ENCODE measurements at places on chromosomes 5 and 9.

- DNase-seq = no peak
Measured at GRCh38 chr9:137318602-137319001, 16.5 kb upstream of the NRARP start.

GRCh38 chr5:108418197-108418596 is 36.3 kb upstream of the FBXL17 start:
- DNase-seq = no peak

DNA sequence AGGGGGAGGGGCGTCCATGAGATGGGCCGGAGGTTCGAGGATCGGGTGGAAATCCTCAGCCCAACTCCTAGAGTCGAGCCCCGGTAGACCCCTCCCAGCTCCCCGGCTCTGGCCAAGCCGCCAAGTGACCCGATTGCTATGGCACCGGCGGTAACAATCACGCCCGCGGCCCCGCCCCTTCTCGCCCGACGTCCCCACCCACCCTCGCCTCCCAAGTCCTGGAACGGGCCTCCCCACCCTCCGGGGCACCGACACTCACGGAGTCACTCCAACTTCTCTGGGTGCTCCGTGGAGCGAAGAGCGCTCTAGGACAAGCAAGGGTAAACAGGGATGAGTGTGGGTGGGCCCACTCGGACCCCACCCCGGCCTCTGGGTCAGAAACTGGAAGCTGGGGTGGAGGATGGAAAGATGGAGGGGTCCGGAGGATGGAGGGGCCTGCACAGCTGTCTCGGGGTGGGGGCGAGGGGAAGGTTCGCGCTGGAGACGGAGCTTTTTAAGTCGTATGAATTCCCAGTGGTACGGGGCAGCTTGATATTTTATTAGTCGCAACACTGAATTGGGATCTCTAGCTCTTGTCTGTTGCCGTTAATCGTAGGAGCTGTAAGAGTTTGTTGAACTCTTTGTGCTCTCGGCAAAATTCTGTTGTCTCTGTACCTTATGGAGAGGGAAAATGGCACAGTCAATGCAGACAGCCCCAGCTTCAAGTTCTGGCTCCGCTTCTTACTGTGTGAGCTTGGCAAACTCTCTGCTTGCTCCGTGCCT is at the start of gene SPACA9:
Gene SPACA9, plus strand, starts transcription at position 204 of the 762 bp plus-strand sequence. CDS start 5,050 bp downstream, outside the sequence.
- peak; percentile 34 for DNase-seq

- DNase-seq = no peak
Measured at GRCh38 chr9:134321946-134322741, 4.1 kb upstream of the RXRA start.

- DNase-seq = no peak
Measured at GRCh38 chr9:15977438-15977837, 424.6 kb downstream of the CCDC171 start.

- no peak for DNase-seq
Measured at GRCh38 chr9:77922591-77922990, 109.0 kb downstream of the GNAQ start.

GRCh38 chr5:132841305-132841704 is 10.9 kb upstream of the SHROOM1 start:
- DNase-seq = no peak

DNA sequence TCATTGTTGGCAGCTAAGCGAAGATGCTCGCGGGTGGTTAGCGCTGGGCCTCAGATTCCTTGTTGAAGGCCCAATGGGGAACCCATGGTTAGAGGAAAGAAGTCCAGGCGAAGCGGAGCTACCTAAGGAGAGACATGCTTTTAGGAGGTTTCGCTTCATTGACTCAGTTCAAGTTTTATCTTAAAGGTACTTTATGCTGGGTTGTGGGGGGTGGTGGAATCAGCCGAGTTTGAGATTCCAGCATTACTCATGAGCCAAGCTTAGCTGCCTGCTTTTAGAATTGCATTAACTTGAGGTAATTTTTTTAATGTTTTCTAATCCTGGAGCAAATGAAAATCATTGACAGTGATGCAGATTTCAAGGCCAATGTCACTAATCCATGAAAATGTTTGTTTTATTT is 16.1 kb downstream of the MEGF10 start:
- DNase-seq = no peak

DNA sequence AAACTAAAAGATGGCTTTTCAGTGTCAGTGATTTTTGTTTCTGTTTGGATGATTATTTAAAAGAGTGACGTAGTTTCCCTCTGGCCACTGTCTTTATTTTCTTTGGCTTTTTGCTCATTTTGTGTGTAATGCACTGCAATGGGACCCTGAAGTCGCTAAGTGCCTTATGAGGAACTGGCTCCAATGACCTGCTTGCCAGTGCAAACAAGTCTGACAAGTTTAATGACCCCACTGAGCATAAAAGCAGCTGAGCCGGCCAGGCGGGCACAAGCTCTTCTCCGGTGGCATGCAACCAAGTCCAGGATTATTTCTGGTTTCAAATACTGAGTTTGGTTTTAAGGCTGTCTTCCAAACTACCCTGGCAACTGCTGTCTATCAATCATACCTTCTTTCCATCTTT is 15.6 kb upstream of the GNA14 start:
- no peak for DNase-seq

DNA sequence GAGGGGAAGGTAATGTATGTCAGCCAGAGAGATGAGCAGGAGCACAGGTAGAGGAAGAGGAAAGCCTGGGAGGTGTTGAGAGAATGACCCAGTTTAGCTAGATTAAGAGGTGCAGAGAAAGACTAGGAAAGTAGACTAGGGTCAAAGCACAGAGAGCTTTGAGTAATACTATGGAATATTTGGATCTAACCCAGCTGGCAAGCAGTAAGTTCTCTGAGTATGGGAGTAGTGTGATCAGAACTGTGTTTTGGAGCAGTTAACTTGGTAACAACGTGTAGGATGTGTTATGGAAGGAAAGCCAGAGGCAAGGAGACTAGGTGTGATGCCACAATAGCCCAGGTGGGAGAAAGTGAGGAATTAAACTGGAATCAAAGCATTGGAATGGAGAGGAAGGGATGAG is 84.9 kb upstream of the PTGER4 start:
- DNase-seq = no peak

DNA sequence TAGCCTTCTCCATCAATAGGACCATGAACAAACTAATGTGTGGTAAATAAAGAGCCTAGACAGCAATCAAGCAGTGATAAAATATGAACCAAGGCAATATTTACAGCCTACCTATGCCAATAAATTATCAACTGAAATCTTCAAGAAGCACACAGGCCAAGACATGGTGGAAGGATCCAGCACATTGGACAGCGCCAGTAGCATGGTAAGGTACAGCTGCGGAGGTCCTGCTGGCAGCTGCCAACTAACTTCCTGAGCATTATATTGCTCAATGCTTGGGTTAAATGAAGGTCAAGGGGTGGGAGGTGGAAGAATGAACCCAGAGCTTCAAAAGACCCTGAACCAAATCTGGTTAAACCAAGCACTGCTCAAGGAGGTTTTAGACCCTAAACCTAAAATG is 16.5 kb upstream of the SPDL1 start:
- DNase-seq = no peak

DNA sequence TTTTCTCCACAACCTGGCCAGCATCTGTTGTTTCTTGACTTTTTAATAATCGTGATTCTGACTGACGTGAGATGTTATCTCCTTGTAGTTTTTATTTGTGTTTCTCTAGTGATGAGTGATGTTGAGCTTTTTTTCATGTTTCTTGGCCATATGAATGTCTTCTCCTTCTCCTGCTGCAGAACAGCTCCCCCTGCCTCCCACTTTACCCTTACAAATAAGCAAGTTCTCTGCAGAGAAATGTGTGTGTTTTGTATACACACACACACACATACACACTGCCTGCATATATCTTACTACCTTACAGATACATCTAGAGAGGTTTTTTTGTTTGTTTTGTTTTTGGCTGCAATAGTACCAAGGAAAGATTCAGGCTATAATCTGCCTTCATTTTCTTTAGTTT is 88.7 kb upstream of the PHF24 start:
- no peak for DNase-seq

DNA sequence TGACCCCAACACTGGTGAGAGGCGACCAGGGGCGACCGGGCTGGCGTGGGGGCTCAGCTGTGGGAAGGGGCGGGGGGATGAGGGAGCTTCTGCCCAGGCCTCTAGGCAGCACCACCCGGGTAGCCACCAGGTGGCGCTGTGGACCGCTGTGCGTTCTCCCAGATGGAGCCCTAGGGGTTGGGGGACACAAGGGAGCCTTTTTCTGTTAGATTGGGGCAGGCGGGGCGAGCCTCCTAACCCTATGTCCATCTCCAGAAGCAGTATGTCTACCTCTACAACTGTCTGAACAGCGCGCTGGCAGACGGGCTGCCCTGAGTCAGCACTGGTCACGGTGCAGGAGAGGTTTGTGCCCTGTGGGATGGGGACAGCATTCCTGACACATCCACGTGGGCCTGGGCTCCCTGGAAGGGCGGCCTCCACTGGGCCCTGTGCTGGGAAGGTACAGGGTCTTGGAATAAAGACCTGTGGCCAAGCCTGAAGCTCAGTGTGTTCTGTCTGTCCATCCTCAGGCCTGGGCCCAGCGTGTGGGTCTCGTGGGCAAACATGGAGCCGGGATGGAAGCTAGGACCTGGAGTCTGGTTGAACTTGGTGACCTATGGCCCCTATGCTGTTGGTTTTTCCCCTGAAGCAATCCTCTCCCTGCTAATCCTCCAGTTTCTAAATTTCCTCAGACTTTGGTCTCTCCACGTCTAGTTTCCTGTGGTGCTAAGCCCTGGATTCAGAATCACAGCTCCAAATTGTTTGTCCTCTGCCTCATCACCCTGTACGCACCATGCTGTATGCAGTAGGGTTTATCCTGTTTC is 23.1 kb upstream of the SPTLC1 start:
- peak; percentile 86 for DNase-seq

DNA sequence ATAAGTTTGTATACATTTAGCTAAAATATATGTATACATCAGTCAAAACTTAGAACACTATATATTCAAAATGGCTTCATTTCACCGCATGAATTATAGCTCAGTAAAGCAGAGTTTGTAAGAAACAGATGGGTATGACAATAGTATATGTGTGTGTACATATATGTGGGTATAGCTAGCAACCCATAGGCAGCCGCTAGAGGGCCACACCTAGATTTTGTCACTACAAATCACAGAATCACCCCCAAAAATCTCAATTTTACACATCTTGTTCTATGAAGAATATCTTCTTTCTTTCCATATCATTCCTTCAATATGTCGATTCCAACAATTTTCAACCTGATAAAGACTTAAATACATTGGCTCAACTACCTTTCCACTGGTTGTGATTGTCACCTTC is 357.8 kb upstream of the CCNG1 start:
- DNase-seq = no peak

GRCh38 chr5:96384353-96384752 is 48.7 kb downstream of the PCSK1 start:
- no peak for DNase-seq

DNA sequence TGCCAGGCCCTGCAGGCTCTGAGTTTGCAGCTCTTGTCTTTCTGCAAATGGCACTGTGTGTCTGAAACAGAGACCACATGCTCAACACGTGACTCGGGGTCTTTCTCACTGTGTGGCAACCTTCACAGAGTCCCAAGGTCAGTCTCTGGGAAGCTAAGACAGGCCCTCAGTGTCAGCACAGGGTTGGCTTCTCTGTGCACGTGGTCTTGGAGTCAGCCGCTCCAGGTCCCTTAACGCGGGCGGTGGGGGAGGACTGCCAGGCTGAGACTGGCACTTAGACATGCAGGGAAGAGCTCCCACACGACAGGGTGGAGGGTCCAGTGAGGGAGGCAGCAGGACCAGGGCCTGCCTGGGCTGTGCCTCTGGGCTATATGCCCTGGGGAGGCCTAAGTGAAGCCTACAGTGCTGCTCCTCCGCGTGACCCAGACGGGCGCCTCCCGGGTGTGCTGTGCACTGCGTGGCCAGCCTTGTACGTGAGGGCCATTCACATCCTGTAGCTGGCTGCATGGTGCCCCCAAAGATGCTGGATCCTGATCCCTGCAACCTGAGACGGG is 76.8 kb downstream of the ADAMTS2 start:
- DNase-seq = peak; percentile 10

GRCh38 chr9:114141553-114142402 is 13.6 kb upstream of the COL27A1 start:
- DNase-seq = no peak

DNA sequence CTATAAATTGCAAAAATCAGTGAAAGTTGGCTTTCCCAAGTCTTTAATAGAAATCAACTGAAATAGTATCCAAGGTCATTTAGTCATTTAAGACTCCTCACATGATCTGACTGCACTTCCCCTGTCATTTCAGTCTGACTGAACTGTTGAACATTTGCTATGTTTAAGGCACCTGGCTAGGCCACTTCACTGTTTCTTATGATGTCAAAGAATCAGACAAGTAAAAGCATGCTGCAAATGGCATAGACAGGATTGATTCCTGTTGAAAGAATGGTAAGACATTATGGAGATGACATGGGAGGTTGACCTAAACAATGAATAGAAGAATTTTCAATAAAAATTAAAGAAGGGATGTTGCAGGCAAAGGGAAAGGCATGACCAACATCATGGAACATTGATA is 502.1 kb downstream of the NFIB start:
- DNase-seq = no peak

GRCh38 chr5:148290271-148291195 is 21.7 kb upstream of the SPINK7 start:
- DNase-seq = no peak

DNA sequence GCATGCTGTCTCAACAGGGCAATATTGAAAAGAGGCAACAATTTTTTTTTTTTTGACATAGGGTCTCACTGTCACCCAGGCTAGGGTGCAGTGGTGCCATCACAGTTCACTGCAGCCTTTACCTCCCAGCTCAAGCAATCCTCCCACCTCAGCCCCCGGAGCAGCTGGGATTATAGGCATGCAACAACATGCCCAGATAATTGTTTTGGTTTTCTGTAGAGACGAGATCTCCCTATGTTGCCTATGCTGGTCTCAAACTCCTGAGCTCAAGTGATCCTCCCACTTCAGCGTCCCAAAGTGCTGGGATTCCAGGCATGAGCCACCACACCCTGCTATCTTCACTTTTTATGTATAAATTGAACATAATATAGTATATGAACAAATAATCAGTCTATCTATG is 47.6 kb downstream of the PRELID2 start:
- DNase-seq = no peak

DNA sequence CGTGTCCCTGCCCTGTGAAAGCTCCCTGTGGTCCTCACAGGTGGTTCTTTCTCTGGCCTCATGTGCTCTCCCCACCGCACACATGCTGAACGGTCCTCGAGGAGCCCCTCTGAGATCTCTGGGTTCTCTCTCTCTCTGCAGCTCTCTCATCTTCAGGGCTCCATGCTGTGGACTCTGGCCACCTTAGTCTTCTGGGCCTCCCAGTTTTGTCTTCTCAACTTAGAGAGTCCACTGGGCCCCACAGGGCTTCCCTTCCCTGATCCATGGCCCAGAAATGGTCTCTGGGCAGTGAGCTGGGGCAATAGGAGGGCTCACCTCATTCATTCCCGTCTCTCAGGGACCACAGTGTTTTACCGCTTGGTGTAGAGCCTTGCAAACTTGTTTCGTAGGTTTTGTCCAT is 26.4 kb downstream of the FGD3 start:
- DNase-seq = no peak

DNA sequence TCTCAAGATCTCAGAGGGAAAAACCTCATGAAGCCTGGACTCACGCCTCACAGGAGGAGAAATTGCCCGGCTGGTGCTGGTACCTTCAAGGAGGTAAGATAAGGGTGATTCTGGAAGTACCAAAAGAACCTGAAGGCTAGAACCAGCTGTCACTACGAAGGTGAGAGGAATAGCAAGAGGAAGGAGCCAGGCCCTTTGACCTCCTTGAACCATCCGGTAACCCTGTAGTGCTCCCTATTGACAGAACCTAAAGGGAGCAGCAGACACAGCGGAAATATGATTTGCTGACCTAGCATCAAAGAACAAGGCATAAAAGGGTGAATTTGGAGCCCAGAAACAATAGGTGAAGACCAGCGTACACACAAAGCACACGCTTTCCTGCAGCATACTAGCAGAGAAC is 92.2 kb downstream of the DOCK8 start:
- peak; percentile 36 for DNase-seq

- DNase-seq = no peak
Measured at GRCh38 chr9:36787709-36788108, 215.0 kb downstream of the MELK start.
